ENCODE measurements at places on chromosomes 6 and 20.

- DNase-seq = peak; percentile 55
These were observed 308.2 kb upstream of the THEMIS start for GRCh38 chr6:128208851-128209580.

DNA sequence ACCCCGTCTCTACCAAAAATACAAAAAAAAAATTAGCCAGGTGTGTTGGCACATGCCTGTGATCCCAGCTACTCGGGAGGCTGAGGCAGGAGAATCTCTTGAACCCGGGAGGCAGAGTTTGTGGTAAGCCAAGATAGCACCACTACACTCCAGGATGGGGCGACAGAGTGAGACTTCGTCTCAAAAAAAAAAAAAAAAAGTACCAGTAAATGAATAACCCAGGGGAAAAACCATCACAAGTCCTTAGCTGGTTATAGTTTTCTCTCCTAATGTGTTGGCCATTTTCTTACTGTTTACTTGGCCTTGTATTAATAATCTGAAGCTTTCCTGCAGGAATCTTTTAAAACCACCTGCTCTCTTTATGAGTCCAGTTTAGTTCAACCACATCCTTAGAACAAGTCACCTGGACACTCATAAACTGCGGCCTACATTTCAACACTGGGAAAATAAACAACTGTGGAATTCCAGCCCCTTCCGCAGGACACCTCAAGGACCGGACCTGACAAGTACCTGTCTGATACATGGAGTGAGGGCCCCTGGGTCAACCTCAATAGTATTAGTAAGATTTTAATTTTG lies 102.6 kb downstream of the ATP9A start:
- no peak for DNase-seq

DNA sequence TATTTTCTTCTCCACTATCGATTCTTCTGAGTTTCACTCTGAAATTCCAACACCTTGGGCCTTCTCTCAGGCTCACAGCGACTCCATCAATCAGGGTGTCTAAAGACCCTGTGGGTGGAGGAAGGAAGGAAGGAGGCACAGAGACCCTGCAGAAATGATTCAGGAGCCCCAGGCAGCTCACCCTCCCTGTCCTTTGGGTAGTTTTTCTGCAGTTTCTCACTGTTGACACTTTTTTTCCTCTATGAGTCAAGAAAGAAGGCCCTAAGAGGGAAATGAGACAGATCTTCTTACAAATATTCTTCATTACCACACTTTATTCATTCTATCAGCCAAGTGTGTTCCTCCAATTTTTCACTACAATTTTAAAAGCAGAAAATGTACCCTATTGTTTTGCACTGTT lies 34.2 kb upstream of the TBXT start:
- no peak for DNase-seq

- DNase-seq = no peak
These were observed 368.3 kb upstream of the GJE1 start for GRCh38 chr6:141764388-141764787.

- DNase-seq = peak; percentile 54
These were observed 264.3 kb upstream of the PLN start for GRCh38 chr6:118283766-118284165.

- DNase-seq = no peak
These were observed 173.0 kb downstream of the AIG1 start for GRCh38 chr6:143233554-143234285.

GRCh38 chr6:4320860-4321259 lies 185.5 kb upstream of the ECI2 start:
- peak; percentile 60 for DNase-seq

DNA sequence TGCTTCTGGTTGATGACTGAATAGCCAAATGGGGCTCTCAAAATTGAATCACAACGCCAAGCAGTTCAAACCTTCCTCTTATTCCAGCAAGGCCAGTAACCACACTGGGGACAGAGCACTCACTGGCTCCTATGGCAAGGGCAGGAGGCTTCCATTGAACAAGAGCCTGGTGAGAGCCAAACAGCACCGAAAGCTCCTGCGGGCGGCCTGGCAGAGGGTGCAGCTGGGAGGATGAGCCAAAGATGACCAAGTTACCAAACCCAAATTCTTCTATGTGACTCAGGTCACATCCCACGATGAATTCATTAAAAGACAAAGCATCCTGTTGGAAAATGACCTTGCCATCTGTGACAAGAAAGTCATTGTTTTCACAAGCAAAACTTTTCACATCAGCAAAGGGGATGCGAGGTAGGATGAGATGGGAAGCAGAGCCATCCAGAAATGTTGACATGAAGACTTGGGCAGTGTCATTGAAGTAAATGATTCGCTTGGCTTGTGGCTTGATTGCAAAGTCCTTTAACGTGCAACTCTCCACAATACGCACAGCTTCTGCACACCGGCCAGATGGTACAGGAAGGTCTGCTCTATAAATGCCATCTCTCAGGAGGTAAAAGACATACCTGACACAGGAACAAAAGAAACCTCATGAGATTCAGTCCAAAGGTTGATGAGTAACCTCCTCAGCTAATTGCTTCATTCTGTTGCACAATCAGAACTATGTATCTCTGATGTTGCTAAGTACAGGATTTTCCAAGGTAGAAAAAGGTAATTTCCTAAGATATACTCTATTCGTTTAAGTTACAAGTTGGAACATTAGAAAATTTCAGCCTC lies 36.3 kb downstream of the ROS1 start:
- DNase-seq = no peak

- DNase-seq = no peak
These were observed 687.4 kb downstream of the EPM2A start for GRCh38 chr6:145047891-145048290.

- DNase-seq = peak; percentile 13
These were observed 25.3 kb upstream of the TMEM217 start for GRCh38 chr6:37283268-37283667.

DNA sequence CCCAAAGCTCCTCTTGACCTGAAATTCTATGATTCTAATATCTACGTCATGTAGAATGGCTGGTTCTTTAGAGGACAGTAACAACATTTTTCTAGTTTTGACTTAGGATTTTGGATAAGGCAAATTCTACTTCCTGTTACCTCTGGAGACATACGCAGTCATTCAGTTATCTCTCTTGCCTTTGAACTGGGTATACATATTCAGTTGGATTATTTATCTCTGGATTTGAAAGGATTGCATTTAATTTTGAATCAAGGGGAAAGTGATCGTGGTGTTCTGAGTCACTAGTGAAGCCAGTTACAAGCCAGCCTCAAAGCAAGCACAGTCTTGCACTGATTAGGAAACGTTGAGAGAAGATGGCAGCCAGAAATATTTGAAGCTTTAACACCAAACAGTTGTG lies 35.3 kb upstream of the BCAS1 start:
- no peak for DNase-seq

- DNase-seq = peak; percentile 7
These were observed 15.0 kb downstream of the COL9A3 start for GRCh38 chr20:62831854-62832211.

DNA sequence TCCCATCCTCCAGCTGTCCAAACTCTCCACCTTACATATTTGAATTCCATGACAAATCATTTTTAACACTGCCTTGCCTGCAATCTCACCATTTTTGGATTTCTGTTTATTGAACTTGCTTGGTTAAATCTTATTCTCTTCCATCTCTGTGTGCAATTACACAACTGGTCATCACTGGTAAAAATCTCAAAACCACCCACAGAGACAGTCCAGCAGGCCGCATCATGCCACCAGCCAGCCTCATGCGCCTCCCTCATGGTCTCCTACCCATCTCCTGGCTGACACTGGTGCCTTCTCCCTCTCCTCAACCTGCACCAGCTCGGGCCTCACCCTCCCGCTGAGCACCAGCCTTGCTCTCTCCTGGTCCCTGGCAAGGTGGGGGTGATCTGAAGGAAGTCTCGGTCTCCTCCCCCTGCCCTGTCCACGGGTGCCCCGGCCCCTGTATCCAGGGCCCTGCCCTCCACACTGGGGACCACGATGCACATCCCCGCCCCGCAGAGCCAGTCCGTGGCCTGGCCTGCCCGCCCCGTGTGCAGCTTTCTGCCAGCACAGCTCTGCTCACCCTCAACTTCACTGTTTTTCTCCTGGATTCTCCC lies 92.0 kb downstream of the THBS2 start:
- no peak for DNase-seq

- DNase-seq = no peak
These were observed 377.0 kb upstream of the NOX3 start for GRCh38 chr6:155832596-155832995.

DNA sequence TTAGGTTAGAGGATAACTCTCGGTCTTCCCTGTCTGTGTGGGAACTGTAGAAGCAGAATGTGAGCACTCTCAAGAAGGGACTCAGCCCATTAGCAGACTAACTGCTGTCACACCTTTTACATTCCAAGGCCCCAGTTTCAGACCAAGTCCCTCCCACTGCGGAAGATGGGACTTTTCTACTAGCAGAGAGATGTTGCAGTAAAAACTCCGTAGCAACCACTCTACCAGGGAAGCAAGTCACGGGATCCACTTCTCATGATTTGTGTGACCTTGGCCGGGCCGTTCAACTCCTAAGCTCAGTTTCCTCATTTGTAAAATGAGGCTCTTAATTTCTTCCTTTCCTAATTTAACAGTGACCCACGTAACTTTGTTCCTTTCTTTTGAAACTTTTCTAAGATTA lies 77.1 kb upstream of the SLC4A11 start:
- DNase-seq = no peak

- no peak for DNase-seq
These were observed 6.3 kb downstream of the RBBP8NL start for GRCh38 chr20:62420846-62421715.

DNA sequence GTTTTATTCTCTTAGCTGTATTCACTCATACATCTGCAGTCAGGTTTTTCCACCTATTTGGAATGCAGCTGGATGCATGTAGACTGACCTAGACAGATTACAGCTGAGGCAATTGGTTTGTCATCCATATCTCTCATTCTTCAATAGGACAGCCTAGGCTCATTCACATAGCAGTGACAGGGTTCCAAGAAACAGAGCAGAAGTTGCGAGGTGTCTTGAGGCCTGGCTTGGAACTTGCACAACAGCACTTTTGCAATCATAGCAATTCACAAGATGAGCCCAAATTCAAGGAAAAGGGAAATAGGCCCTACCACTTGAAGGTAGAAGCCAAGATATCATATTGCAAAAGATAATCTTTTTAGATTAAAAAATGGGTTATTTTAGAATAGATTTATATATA lies 508.9 kb upstream of the JAG1 start:
- DNase-seq = no peak

- peak; percentile 69 for DNase-seq
These were observed 120.8 kb downstream of the AGPAT4 start for GRCh38 chr6:161152907-161153662.

DNA sequence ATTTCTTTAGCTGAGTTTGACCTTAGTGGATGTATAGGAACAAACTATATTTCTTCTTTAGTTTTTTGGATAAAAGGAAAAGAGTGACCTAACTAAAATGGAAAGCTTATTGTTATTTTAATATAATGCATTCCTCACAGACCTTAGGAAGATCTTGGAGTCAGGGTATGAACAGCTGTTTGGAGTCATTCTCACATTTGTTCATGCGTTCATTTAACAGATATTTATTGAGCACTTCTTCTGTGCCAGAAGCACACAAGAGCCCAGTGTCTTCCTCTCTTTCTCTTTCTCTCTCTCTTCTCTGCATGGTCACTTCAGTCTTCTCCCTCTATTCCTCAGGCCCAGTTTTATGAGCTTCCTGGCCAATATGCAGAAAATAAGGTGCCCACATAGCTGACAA lies 744.0 kb upstream of the MAP3K7 start:
- DNase-seq = no peak

DNA sequence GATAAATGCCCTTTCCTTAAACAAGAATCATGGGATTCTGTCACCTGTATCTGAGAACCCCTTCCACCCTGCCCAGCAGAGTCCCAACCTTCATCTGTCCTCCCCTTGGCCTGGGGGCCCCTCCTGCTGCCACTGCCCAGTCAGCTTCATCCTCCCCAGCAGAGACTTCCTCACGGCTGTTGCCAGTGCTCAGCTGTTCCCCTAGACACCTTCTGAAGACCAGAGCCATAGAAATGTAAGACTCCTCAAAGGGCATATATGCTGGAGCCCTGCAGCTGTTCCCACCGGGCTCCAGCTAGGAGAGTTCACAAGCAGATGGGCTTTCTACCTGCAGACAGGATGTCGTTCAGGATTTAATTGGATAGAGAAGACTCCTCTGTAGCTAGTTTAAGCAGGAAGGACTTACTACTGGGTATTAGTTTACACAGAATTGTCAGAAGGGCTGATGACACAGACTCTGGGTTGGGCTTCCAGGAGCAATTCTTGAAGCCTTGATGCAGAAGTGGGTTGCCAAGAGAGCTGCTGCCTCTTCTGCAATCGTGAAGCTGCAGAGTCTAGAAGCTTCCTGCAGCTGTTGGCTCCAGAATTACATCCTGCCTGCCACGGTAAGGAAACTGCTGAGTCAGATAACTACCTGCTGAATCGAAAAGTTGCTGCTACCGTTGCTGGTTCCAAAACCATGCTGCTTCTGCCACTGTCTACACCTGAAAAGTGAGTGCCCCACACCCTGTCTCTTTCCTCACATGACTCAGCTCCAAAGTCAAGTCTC lies 57.1 kb upstream of the MLN start:
- peak; percentile 59 for DNase-seq

GRCh38 chr6:44621846-44622245 lies 234.3 kb downstream of the CDC5L start:
- no peak for DNase-seq

DNA sequence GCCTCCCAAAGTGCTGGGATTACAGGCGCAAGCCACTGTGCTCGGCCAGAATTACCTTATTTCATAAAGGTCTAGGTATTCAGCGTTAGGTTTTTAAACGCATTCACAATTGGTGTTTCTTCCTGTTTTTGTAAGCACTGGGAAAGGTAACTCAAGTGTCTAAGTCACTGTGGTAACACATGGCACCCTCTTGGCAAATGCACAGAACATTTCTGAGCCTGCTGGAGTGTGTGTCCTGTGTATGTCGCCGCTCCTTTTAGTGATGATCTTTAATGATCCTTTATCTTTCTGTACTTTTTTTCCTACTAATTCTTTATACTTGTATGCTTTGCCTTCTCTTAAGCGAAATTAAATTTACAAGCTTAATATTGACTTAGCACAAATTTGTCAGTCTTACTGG lies 263.0 kb downstream of the ARID1B start:
- DNase-seq = no peak

DNA sequence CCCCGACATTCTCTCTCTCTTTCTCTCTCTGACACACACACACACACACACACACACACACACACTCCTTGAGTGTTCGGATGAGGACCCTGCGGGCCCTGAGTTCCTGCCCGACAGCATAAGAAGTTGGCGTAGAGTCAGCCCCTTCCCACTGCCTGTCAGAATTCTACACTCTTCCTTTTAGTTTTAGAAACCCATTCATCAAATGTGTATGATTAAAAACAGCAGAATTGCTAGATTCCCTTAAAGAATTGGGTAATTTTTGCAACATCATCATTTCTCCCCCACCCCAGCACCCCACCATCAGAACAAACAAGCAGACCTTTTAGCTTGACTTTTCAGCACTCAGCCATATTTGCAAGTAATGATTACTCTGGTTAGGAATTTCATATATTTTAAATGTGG lies 322.8 kb downstream of the FARS2 start:
- DNase-seq = peak; percentile 60

- no peak for DNase-seq
These were observed 15.4 kb downstream of the RPS6KA2 start for GRCh38 chr6:166611631-166612030.

DNA sequence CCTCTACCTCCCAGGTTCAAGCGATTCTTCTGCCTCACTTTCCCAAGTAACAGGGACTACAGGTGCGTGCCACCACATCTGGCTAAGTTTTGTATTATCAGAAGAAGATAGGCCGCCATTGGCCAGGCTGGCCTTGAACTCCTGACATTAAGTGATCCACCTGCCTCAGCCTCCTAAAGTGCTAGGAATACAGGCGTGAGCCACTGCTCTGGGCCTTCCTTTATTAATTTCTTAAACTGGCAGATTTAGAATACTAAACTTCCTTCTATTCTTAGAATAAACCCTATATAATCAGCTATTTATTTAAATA lies 86.6 kb downstream of the HFE start:
- DNase-seq = no peak
